ENCODE measurements at places on chromosomes 3 and 15.

DNA sequence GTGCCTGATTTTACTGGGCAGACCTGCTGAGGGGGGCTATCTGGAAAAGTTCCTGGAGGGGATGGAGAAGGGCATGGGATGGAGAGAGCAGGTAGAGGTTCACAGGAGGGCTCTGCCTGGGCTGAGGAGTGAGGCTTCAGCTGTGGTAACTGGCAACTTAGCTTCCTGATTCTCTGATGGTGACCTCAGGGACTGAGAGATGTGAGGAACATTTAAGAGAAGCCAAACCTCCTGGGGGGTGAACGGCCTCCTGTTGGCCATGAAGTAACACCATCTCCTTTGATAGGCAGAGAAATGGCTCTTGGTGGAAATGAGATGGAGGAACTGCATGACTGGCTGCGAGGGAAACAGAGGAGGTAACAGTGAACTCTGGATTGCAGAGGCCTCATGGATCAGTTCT lies 97.3 kb upstream of the ROPN1 start:
- DNase-seq, result no peak

DNA sequence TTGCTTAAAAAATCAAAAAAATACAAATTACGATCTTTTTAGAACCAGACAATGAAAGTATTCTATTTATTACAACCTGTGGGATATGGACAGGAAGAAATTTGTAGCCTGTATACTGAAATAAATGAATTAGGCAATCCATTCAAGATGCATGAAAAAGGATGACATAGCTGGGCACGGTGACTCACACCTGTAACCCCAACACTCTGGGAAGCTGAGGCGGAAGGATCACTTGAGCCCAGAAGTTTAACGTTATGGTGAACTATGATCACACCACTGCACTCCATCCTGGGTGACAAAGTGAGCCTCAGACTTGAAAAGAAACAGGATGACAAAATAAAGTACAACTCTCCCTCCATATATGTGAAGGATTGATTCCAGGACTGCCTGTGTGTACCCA lies 74.1 kb downstream of the MSL2 start:
- no peak for DNase-seq

GRCh38 chr3:71649757-71650156 lies 66.2 kb upstream of the FOXP1 start:
- DNase-seq, result no peak

DNA sequence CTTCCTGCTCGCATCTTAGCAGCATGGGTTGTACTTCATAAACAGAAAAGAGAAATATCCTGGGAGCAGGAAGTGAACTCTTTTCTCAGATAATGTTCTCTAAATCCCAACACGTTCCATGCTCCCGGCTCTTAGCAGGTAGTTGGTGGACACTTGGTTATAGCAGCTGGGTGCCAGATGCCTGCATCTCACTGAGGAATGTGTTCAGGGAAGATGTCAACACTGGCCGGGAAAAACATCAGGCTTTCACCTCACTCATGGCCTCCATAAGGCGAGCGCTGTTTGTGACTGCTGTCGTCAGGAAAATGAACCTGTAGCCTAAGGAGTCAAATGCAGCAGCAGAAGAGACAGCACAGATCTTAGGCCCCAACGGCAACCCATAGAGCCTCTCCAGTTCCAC lies 4.4 kb upstream of the PRC1 start:
- DNase-seq, result no peak

- no peak for DNase-seq
Observed at GRCh38 chr3:23546181-23546580, 259.6 kb upstream of the UBE2E1 start.

All from GOT3 (cell line).